ENCODE measurements at places on chromosomes 3 and 15. TPM values are rescaled to one million over a fixed set of nuclear protein-coding genes. Genes with fewer than 3 reads are reported as not detected.

FYTTD1 gene
- total RNA-seq = 48.4 TPM

CHCHD4 gene
- total RNA-seq = 39.1 TPM

RASGRF1 gene
- 1.5 TPM for total RNA-seq

C3orf85 gene
- not detected for total RNA-seq

XRN1 gene
- 38.7 TPM for total RNA-seq

MKRN3 gene
- total RNA-seq = 13.0 TPM

LXN gene
- not detected for total RNA-seq

CHRD gene
- total RNA-seq = not detected

BOC gene
- total RNA-seq = 3.8 TPM

ARHGAP11A gene
- total RNA-seq = 35.0 TPM

ACP3 gene
- 0.24 TPM for total RNA-seq
